SK-N-DZ (cell line): ENCODE measurements at places on chromosomes 1 and 21.

GRCh38 chr1:16625497-16626408 lies 12.4 kb upstream of the NBPF1 start:
- no peak for DNase-seq

- DNase-seq = no peak
Measured at GRCh38 chr1:47249755-47250154, 17.7 kb upstream of the TAL1 start.

DNA sequence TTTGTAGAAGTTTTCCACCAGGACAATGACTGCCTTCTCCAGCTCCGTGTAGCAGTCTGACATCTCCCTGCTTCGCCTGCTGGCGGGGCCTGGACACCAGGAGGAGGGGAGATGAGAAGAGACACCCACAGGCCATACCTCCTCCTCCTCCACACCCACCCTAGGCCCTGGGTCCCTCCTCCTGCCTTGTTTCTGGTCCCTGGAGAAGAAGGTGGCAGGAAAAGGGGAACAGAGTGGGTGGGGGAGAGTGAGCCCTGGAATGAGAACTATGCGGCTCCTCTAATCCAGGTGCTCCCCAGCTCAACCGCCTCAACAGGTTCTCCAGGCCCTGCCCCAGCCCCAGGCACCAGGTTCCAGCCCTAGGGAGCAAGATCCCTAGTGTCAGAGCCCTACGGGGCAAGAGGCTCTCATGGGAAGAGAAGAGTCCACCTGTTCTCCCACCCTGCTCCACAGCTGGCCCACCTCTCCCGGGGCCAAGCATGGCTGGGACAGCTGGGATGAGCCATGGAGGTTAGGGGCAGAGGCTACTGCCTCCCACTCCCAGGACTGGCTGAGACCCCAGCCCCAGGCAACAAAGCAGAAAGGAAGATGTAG lies 4.8 kb downstream of the S100A16 start:
- no peak for DNase-seq

- no peak for DNase-seq
Measured at GRCh38 chr1:173042806-173043205, 7.9 kb downstream of the TNFSF18 start.

- DNase-seq = no peak
Measured at GRCh38 chr1:219441884-219442283, 171.0 kb downstream of the ZC3H11B start.

DNA sequence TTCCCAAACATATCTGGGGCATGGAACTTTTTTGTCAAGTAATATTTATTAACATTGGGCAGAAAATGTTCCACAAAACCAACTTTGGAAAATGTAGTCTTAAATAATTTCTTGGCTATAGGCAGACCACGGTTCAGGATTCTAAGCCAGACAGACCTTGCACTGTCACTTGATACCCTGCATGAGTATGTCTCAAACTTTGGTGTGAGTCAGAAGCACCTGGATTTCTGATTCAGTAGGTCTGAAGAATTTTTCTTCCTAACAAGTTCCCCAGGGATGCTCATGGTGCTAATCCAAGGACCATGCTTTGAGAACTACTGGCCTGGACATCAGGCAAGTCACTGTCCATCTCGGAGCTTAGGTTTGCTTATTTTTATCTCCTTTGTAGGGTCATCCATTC lies 562.0 kb downstream of the PLPP3 start:
- no peak for DNase-seq

DNA sequence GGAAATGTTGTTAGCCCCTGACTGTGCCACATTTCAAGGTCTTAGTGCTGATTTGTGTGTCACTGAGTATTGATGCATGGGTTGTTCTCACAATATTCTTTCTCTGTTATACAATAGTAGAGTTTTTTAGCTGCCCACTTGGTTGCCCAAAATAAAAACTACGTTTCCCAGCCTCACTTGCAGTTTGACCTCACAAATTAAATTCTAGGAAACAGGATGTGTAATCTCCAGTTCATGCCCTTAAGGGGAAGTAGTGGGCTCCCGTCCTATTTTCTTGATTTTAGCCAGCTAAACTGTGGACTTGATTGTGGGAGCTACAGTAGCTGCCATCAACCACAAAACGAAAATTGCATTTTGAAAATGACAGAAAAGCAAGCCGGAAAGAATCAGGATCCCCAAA lies 27.3 kb upstream of the LAMC1 start:
- DNase-seq = peak; percentile 11
